Mesenchymal stem cell (in vitro differentiated cells and primary cell): ENCODE measurements at places on chromosomes 4 and X.

GRCh38 chr4:27316176-27316575, 455.5 kb downstream of the STIM2 start:
- no peaks in the 10 kb centered on the region for H3K36me3 ChIP-seq
- H3K27me3 ChIP-seq = no peaks in the 10 kb centered on the region
- DNase-seq = no peak
- no peak overlapping the region for H3K27ac ChIP-seq
- no peak overlapping the region for H3K4me3 ChIP-seq

- peak overlapping the region; percentile 97 for H3K27ac ChIP-seq
- no peak overlapping the region for H3K4me3 ChIP-seq
- no peaks in the 10 kb centered on the region for H3K36me3 ChIP-seq
- DNase-seq = peak; percentile 51
- H3K4me1 ChIP-seq = peaks cover 3% of the 10 kb centered on the region
Measured at GRCh38 chr4:70703619-70704214, 15.4 kb downstream of the UTP3 start.

DNA sequence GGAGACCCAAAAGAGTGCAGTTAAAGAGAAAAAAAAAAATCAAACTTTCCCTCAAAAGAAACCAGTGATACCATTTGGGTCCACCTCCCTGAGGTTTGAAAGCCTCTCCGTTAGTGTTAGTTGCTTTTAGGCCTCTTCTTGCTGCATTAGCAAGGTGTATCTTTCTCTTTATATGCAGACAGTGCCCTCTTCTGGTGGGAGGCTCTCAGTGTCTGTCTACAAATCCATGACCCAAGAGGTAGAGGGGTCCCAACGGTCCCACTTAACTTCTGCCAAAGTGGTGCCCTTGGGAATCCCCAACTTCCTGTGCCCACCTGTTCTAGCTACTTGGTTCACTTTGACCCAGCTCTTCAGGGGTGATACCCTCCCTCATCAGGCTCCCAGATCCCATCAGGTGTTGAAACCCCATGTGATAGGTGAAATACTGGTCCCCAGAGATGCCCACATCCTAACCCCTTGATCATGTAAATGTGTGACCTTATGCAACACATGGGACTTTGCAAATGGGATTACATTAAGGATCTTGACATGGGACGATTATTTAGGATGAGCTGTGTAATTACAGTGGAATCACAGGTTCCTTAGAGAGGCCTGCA, 63.7 kb upstream of the CD99 start:
- DNase-seq = peak; percentile 33
- no peak overlapping the region for H3K27ac ChIP-seq
- H3K27me3 ChIP-seq = no peaks in the 10 kb centered on the region
- no peaks in the 10 kb centered on the region for H3K4me1 ChIP-seq
- peaks cover 58% of the 10 kb centered on the region for H3K36me3 ChIP-seq

DNA sequence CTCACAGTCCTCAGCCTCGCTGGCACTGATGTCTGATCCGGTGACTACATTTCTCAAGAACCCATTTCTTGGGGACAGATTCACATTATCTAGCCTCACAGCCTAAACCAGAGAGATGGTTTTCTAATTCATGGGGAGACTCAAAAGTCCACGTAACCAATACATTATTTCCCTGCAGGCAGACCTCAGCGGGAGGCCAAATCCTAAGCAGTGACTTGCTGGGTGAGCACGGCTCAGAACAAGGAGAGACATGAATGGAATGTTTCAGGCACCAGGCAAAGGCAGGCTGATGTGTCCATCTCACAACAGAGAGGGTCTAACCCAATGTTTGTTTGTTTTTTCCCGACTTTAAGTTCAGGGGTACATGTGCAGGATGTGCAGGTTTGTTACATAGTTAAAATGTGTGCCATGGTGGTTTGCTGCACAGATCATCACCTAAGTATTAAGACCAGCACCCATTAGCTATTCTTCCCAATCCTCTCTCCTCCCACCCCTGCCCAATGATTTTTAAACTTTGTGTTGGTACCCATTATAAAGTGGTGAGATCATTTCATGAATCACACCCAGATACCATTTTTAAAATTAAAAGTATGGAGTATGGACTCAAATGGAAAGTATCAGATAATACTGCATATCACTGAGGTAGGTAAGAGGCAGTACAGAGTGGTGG, 53.3 kb downstream of the SCD5 start:
- H3K27ac ChIP-seq = peak overlapping the region; percentile 96
- peak; percentile 33 for DNase-seq
- peaks cover 17% of the 10 kb centered on the region for H3K4me1 ChIP-seq

DNA sequence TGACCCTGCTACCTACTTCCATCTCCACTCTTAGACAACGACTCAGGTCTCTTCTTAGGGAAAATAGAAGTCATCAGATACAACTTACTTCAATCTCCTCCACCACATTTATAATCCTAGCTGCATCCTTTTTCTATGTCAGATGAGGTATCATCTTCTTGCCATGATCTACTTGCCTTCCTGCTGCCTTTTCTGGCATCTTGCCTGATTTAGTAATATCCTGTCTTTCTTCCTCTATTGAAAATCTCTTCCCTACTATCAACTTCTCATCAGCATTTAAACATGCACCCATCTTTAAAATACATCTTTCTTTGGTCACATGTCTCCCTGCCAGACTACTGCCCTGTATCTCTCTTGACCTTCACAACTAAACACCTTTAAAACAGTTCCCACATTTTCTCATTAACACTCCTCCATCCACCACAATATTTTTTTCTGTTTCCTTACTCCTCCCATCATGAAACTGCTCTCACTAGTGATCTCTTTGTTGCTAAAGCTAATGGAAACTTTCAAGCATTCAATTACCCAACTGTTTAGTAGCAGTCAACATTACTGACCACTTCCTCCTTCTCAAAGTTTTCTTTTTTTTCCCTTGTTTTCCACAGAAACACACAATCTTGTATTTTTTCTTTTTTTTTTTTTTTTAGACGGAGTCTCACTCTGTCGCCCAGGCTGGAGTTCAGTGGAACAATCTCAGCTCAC, 100.8 kb upstream of the CXorf66 start:
- no peaks in the 10 kb centered on the region for H3K36me3 ChIP-seq
- no peaks in the 10 kb centered on the region for H3K4me1 ChIP-seq
- DNase-seq = no peak
- no peaks in the 10 kb centered on the region for H3K27me3 ChIP-seq
- H3K4me3 ChIP-seq = no peak overlapping the region

DNA sequence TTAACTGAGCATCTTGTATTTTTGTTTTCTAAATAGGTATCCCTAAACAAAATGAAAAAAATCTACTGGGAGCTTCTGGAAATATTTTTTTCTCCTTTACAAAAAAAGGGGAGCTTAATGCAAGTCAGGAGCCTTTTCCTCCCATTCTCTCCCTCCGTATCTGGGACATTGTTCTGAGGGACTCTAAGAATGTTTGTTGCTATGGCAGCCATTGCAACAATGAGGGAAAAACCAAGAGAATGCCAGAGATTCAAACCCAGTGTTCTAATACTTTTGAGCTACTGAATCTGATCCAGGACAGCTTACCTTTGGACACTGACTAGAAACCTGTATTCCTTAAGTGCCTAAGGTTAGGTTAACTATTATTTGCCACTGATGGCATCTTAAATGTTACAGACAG, 485.7 kb upstream of the HS3ST1 start:
- no peak for DNase-seq
- H3K27me3 ChIP-seq = no peaks in the 10 kb centered on the region
- H3K4me1 ChIP-seq = no peaks in the 10 kb centered on the region
- H3K27ac ChIP-seq = no peak overlapping the region

DNA sequence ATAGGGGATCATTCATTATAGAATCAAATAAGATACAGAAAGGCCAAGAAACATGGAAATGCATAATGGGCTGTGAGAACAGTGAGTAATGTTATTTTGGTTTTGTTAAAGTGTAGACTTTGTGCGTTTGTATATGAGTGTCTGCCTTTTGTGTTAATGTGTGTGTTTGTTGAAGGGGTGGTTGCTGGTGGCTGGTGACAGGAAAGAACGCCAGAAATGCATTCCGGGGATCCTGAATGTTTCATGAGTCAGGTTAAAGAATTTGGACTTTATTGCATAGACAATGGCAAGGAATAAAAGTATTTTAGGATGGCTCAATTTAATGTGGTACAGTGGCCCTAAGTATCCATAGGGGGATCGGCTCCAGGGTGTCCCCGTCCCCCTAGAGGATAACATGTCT, 1228.9 kb downstream of the PCDH7 start:
- no peaks in the 10 kb centered on the region for H3K36me3 ChIP-seq
- H3K27ac ChIP-seq = no peak overlapping the region
- no peak for DNase-seq
- no peaks in the 10 kb centered on the region for H3K4me1 ChIP-seq

GRCh38 chr4:42871261-42871660, 21.3 kb upstream of the GRXCR1 start:
- H3K27me3 ChIP-seq = no peaks in the 10 kb centered on the region
- no peaks in the 10 kb centered on the region for H3K4me1 ChIP-seq
- DNase-seq = no peak
- no peak overlapping the region for H3K4me3 ChIP-seq
- no peaks in the 10 kb centered on the region for H3K36me3 ChIP-seq

DNA sequence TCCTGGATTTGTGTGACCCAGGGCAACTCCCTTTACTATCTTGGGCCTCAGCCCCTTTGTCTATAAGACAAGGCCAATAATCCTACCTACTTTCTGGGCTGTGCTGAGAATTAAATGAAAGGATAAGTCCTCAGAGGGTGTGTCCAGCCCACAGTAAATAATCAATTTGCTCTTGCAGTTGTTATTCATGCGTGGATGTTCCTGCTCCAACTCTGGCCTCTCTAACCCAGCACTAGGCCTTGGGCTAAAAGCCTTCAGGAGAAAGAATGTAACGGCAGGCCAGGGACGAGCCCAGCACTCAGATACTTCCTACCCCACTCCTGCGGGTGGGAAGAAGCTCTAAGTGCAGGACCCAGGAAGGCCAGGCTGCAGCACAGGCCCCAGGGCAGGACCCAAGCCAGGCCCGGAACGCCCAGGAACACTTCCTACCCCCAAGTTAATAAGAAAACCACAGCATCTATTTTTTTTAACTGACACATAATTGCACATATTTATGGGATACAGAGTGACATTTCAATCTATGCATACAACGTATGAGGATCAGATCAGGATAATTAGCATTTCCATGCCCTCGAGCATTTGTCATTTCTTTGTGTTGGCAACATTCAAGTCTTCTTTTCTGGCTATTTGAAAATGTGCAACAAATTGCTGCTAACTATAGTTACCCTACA, 179.6 kb upstream of the RBPJ start:
- no peak overlapping the region for H3K4me3 ChIP-seq
- DNase-seq = peak; percentile 29
- H3K36me3 ChIP-seq = no peaks in the 10 kb centered on the region
- peak overlapping the region; percentile 57 for H3K27ac ChIP-seq
- no peaks in the 10 kb centered on the region for H3K27me3 ChIP-seq
- H3K4me1 ChIP-seq = peaks cover 20% of the 10 kb centered on the region

GRCh38 chr4:144347121-144347520, 206.6 kb upstream of the GYPA start:
- H3K36me3 ChIP-seq = no peaks in the 10 kb centered on the region
- H3K27ac ChIP-seq = no peak overlapping the region
- H3K4me1 ChIP-seq = no peaks in the 10 kb centered on the region
- no peaks in the 10 kb centered on the region for H3K27me3 ChIP-seq
- no peak overlapping the region for H3K4me3 ChIP-seq

- H3K4me3 ChIP-seq = no peak overlapping the region
- H3K4me1 ChIP-seq = no peaks in the 10 kb centered on the region
Measured at GRCh38 chr4:90030953-90031352, 96.2 kb upstream of the CCSER1 start.

GRCh38 chr4:176638992-176639391, 153.7 kb downstream of the VEGFC start:
- no peaks in the 10 kb centered on the region for H3K27me3 ChIP-seq
- DNase-seq = peak; percentile 18
- H3K4me3 ChIP-seq = no peak overlapping the region
- H3K27ac ChIP-seq = no peak overlapping the region
- H3K4me1 ChIP-seq = no peaks in the 10 kb centered on the region
- H3K36me3 ChIP-seq = no peaks in the 10 kb centered on the region
